ENCODE measurements at places on chromosomes 16 and 17.
A peak's percentile ranks its signal among the peaks of the same experiment; 100 is the strongest.

GRCh38 chr17:65678546-65678945 is 117.1 kb upstream of the AXIN2 start:
- DNase-seq: peak; percentile 48

GRCh38 chr17:75295201-75296158 is 6.2 kb upstream of the SLC25A19 start:
- no peak for DNase-seq

DNA sequence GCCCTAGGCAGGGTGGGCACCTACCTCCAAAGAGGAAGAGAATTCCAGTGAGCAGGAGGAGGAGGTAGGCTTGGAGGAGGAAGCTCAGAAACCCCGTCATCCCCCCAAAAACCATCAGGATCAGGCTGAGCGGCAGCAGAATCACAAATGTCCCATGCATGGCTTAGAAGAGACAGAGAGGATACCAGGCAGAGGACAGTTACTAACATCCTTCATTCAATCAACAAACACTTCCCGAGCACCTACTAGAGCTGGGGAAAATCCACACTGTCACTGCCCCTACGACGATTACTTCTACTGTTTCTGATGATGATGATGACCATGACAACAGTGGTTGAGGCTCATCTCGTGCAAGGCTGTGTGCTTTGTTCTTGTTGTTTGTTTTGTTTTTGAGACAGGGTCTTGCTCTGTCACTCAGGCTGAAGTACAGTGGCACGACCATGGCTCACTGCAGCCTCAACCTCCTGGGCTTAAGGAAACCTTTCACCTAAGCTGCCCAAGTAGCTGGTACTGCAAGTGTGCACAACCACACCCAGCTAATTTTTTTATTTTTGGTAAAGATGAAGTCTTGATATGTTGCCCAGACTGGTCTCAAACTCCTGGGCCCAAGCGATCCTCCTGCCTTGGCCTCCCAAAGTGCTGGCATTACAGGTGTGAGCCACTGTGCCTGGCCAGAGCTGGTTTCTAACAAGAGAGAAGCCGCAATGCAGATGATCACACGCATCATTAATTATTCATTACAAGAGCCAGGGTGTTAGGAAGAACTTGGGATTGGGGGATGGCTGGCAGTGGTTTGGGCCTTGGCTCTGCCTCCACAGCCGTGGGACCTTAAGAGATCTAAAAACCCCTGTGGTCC is 18.0 kb downstream of the TMEM114 start:
- no peak for DNase-seq

DNA sequence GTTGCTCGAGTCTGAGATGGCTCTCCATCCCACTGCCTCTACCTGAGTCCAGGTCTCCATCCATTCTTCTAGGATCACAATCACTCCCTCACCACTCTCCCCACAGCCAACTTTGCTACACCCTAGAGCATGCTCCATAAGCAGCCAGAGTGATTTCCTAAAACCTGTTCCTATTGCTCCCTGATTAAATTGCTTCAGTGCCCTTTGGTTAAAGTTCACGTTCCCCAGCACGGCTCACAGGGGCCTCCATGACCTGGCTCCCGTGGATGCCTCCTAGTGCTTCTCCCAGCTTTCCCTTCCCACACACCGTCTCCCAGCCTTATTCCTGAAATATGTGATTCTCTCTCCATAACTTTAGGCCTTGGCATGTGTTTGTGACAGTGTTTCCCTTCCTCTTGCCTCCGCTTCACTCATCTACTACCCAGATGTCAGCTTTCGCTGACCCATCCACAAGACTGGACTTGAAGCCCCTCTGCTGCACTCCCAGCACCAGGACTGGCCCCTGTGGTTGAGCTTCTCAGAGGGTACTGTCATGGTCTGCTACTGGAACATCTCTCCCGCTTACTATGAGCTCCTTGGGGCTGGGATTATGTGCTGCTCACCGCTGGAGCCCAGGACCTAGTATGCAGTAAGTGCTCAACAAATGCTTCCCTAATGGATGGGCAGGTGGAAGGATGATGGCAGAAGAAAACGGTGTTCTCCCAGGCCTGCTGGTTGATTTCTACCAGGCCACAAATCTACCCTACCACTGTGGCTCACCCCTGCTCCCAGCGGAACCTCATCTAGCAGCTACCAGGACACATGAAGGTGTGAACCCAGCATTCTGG is 17.9 kb downstream of the MYO18A start:
- DNase-seq: no peak

DNA sequence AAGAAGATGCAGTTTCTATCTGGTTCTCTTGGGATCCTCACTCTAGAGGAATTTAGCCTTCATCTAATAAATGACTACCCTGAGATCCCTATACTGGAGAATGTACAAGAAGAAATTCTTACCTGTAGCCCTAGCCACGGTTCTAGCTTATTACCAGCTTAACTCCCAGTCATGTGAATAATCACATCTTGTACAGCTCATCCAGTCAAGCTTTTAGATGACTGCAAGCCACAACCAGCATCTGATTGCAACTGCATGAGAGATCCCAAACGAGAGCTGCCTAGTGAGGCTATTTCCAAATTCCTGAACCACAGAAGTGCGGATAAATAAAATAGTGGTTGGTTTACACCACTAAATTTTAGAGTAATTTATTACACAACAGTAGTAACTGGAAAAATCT is 196.0 kb upstream of the CPHXL start:
- DNase-seq: no peak

DNA sequence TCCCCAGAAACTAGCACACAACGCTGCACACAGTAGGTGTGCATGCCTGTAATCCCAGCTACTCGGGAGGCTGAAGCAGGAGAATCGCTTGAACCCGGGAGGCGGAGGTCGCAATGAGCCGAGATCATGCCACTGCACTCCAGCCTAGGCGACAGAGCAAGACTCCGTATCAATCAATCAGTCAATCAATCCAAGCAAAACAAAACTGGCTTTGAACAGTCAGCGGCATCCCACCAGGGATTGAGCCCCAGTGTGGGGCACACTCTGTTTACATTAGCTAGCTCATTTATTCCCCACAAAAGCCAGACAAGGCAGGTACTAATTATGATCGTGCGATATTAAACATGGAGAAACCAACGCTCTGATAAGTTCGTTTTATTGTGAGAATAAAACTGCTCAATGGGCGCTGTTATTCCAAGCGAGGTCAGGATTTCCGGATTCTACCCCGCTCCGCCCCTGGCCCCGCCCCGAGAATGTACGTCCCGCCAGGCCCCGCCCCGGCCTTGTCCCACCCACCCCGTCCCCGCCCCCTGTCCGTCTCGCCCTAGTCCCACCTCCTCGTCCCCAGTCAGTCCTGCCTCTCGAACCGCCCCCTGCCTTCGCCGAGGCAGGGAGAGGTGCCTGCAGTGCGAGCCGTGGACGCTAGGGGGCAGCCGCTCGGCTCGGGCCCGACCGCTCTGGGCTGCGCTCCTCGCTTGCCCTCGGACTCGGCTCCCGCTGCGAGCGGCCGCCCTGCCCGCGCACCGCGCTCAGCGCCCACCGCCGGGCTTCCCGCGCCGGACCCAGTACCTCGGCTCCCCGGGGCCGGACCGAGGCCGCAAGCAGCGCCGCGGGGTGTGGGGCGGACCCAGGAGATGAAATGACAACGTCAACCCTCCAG is at the start of gene VPS4A:
Gene VPS4A (plus strand): TSS at position 698 of the 880 bp plus-strand sequence. CDS start 162 bp downstream, at position 860.
- DNase-seq: peak; percentile 95
